ENCODE measurements at places on chromosomes 2 and 18.

DNA sequence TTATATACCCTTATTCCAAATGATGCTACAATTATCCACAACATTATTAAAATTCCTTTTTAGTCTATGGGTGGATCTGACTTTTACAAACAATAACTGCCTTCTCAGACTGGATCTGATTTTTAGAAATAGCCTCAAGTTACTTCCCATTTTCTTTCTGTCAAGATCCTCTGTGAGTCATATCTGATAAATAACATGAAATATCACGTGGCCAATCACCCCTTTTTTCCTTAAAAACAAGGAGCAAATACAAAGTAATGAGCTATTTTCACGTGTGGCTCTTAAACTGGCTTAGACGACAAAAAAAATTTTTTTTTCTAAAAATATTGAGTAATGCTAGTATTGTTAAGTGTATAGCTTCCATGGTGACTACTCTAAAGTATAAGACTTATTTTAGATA, 6.7 kb downstream of the PELI1 start:
- ATAC-seq, result no peak

GRCh38 chr18:31850844-31851243, 90.2 kb upstream of the SLC25A52 start:
- no peak for ATAC-seq

DNA sequence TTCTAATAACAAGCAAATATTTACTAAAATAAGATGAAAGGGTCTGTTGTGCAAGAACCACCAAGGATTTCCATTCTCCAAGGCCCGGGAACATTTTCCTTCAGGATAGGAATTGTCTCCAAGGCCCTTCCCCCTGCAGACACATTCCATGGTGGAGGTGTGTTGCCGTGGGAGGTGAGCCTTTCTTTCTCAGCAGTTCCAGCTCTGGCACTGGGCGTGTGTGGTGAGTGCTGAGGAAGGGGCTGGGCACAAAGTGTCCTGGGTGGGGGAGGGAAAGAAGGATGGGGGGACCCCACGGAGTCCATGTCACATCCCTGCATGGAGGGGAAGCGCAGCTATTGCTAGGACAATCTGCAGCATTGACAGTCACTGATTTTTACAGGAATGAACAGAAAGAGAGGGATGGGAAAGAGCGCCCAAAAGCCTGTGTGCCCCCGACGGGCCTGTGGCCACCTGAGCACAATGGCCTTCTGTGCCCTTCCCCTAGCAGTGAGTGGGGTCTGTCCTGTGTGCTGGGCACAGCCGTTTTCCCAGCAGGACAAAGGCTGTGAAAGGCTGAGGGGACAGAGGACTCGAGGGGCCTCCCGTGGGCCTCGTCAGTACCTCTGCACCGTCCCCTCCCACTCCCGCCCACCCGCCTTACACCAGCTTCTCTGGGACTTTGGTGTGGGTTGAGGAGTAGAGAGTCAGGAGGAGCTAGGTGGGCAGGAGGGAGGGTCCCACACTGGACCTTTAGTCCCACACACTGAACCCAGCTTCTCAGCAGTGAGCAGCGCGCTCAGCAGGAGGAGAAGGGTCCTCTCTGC, 79.8 kb downstream of the PTGR3 start:
- peak; percentile 17 for ATAC-seq

DNA sequence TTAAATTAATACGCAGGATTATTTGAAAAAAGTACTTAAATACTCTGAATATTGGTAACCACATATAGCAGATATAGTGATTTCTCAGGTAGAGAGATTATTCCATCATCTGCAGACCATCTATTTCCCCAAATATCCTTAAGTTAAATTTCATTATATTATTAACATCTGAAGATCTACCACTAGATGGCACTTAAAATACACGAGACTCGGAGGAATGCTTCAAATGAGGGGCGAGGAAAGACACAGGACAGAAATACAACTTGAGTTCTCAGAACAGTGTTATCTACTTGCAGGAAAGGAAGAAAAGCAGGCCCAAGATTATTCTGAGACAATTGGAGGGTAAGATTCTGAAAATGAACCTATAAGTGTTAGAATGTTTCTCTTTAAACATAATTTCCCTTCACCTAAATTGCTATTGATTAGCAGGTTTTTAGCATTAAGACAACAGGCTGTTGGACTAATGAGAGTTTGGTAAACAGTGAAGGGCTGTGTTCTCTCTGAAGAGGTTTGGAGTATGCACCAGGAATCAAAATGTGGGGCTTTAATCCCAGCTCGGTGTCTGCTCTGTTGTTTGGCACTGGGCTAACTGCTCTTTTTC, 76.9 kb upstream of the GCFC2 start:
- ATAC-seq, result no peak

- ATAC-seq, result no peak
Measured at GRCh38 chr2:113709022-113709421, 47.4 kb downstream of the SLC35F5 start.

DNA sequence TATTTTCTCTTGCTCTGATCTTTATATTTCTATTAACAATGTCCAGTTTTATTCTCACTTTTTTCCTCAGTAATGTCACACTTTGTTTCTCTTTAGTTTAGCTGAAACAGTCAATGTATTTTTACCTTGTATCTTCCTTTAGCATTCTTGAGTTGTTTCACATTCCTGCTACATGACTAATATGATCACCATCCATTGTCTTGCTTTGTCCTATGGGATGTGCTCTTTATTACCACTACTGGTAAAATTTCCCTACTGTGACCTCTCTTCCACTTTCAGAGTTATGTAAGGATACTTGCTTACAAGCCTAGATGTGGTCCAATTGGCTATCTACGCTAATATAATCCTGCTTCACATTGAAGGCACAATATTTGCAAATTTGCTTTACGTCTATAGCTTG, 457.9 kb downstream of the PIK3C3 start:
- ATAC-seq, result no peak

DNA sequence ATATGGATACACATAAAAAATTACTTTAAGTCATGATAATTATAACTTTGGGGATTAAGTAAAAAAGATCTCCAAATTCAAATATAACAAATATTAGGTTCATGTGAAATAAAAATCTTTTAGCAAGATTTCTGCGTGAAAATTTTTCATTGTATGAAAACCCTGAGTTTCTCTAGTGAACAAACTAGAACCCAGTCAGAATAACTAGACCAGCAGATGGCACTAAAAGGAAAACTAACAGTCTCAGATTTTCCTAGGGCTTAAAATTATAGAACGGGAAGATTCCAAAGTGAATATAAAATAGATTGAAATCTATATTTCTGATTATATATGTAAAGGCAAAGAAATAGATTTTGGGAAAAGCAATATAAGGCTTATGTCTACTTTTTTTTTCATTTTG, 43.3 kb downstream of the TMEM200C start:
- no peak for ATAC-seq

DNA sequence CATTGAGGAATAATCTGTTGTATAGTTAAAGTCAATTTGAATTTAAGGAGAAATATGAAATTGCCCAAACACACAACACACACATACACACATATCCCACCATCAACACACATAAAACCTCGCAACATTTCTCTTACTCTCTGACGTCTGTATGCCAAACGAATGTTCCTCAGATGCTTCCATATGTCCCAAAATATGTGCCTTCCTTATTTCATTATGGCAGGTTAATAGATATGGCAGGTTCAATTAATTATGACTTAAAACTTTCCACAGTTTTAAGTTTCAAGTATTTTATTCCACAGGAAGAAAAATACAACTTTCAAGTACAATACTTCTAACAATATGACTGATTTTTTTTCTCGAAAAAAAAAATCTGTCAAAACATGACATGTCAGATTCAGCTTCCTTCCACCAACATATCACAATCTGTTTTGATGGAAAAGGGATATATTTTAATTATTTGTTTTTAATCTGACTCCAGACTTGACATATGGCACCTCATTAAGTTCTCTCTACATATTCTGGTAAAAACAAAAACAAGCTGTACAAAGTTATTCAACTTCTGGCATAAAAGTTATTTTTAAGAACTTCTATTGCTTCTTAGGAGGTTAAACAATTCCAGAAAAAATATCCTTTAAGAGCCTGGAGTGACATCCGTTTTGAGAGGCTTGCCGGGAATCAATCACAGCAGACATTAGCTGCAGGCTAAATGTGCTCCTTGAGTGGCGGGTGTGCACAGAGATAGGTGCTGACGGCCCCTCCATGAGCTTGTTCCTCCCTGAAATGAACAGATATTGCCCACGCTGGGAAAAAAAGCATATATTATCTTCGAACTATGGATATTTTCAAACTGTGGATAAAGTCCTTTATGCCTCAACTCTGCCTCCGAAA, 812.7 kb downstream of the DCDC2C start:
- no peak for ATAC-seq

- no peak for ATAC-seq
Measured at GRCh38 chr2:15284614-15285013, 276.5 kb downstream of the NBAS start.

- ATAC-seq, result no peak
Measured at GRCh38 chr2:25523060-25523459, 150.3 kb downstream of the DTNB start.

DNA sequence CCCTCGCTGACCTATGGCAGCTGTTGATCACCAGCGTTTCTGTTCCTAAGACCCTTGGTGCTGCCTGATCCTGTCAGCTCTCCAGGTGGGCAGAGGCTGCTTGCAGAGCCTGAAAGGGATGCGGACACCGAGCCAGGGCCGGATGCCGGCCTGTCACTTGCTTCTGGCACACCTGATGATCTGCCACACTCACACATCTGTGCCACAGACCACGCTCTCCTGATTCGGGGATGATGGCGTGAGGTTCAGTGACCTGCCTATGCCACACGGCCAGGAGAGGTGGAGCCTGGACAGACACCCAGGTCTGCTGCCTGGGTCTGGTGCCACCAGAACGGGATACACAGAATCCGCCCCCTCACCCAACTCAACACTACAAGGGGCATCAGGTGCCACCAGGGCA, 129.4 kb upstream of the GLI2 start:
- no peak for ATAC-seq

DNA sequence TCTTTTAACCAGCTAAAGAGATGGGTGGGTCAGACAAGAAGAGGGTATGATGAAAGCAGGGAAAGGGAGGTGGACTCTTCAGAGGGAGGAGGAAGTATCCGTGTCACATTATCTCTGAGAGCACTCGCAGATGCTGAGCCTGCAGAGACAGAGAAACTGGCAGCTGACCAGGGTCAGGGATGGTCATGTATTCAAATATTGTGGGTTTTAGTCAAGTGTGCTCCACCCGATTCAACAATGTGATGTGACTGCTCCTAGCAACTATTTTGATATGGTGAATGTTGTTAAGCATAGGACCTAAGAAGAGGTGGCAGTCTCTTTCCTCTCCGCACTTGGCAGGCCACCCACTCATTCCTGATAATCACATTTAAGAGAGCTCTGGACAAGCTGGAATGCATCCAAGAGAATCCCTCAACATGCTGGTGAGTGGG, 1.3 kb upstream of the CLIP4 start:
- peak; percentile 60 for ATAC-seq

GRCh38 chr2:890791-891190, 59.9 kb upstream of the SNTG2 start:
- no peak for ATAC-seq

DNA sequence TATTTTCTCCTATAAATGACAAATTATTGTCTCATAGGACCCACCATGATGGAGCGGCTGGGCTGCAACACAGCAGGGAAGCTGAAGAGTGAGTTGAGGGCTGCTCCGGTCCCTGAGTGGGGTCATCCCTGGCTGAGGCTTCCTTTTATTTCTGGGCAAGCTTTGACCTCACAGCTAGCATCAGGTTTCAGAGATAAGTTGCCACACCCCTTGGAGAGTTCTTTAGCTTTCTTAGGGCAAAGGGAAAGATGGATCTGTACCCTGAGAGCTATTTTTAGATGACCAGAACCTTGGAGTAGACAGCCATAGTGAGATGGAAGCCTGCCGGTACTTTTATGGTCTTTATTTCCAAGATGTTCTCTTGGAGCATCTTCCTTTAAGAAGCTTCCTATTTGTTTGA, 11.5 kb downstream of the MYL1 start:
- ATAC-seq, result no peak

DNA sequence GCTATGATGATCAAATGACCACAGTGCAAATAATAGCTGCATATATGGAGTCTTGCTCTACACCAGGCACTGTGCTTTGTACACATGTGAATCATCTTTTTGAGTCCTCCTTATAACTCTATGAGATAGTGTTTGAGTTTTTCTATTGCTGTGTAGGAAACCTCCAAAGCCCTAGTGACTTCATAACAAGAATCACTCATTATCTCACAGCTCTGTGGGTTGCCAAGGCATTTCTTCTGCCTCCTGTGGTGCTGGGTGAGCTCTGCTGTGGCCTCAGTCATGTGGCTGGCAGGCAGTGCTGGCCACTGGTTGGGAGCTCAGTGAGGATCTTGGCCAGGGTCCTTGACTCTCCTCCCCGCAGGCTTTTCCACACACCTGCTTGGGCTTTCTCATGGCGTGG, 153.4 kb downstream of the CAPN13 start:
- no peak for ATAC-seq

DNA sequence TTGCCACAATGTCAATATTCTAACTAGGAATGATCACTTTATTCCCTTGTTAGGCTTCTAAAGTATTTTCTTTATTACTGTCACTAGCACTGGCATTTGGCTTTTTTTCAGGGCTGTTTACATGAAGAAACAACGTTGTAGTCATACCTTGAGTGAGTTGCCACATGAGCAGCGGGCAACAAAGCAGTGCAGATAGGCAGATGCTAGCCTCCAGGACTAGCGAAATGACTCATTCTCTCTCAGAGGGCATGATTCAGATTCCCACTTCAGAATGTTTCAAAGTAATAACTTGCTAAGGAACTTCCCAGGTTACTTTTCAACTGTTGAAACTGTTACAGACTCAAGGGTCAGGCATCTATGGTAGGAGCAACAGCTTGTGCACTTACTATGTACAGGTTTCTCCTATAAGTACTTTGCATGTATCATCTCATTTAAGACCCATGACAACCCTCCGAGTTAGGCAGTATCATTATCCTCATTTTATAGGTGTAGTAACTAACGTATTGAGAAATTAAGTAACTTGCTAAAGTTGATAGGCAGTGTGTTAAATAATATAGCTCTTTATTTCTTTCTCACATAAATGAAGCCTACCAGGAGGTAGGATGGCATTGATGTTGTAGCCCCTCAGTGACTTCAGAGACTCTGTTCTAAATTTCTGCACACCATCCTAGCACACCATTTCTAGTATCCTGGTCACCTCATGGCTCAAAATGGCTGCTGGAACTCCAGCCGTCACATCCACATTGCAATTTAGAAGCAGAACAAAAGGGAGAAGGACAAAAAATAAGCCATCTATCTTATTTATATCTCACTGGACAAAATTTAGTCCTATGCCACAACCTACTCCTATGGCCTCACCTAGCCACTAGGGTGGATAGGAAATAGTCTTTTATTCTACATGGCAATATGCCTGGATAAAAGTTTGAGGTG, 83.3 kb downstream of the ICOS start:
- ATAC-seq, result peak; percentile 91

- ATAC-seq, result no peak
Measured at GRCh38 chr2:238848691-238848975, 748 bp downstream of the TWIST2 start.

All from esophagus mucosa (tissue), 1 donor.